ENCODE measurements at places on chromosomes 11 and 22. TPM values are rescaled to one million over a fixed set of nuclear protein-coding genes. Genes with fewer than 3 reads are reported as not detected.

Gene APOA5
- not detected for total RNA-seq

Gene TTLL1
- 16.3 TPM for total RNA-seq

Gene PRG2
- not detected for total RNA-seq

Gene DTX4
- 4.8 TPM for total RNA-seq

Gene BACE1-AS
- total RNA-seq: 2.0 TPM

Gene SLC22A6
- not detected for total RNA-seq

Gene NKAPD1
- 18.7 TPM for total RNA-seq

Gene GTSE1
- 3.3 TPM for total RNA-seq

Gene SLCO2B1
- 0.06 TPM for total RNA-seq

Gene THY1
- total RNA-seq: 24.7 TPM

Gene APIP
- 20.8 TPM for total RNA-seq

Gene DCDC1
- under 0.01 TPM for total RNA-seq

Gene LIN7C
- 69.4 TPM for total RNA-seq

Gene DBX1
- not detected for total RNA-seq

Gene CNGA4
- 0.06 TPM for total RNA-seq

Gene F2
- total RNA-seq: not detected

Gene LRRC74B
- not detected for total RNA-seq

Gene CDPF1
- 5.9 TPM for total RNA-seq

Gene UBQLN3
- 0.13 TPM for total RNA-seq

Gene SDF2L1
- total RNA-seq: 20.0 TPM

Gene TMEM191C
- total RNA-seq: 3.0 TPM

Gene RAB36
- 3.4 TPM for total RNA-seq

Gene RBM14
- total RNA-seq: 21.4 TPM

Gene APOC3
- total RNA-seq: not detected

Gene EMSY
- 11.8 TPM for total RNA-seq

Gene WT1
- not detected for total RNA-seq

Gene CCDC188
- total RNA-seq: 3.5 TPM

Gene CECR2
- total RNA-seq: under 0.01 TPM

Gene MMP11
- 5.2 TPM for total RNA-seq

Gene MN1
- total RNA-seq: 6.1 TPM

Gene TNNT3
- total RNA-seq: 0.25 TPM

Gene GRAP2
- not detected for total RNA-seq

Gene SPCS2
- total RNA-seq: 20.1 TPM

Gene APOA4
- total RNA-seq: not detected

Gene MRGPRF
- total RNA-seq: 33.0 TPM

Gene PTPRCAP
- total RNA-seq: 0.26 TPM

Gene TRMU
- 28.4 TPM for total RNA-seq

Gene NAALADL1
- 27.0 TPM for total RNA-seq

Gene TIMP3
- 23.5 TPM for total RNA-seq

Gene DUSP8
- 0.40 TPM for total RNA-seq

Gene TENM4
- 15.6 TPM for total RNA-seq

Gene LIMK2
- 19.6 TPM for total RNA-seq

Gene NPAS4
- not detected for total RNA-seq

Gene MIAT
- total RNA-seq: 0.53 TPM

Gene LDHA
- total RNA-seq: 490 TPM

Gene CTSW
- total RNA-seq: 0.12 TPM

Gene CARD10
- total RNA-seq: 2.5 TPM

Gene SLC25A18
- not detected for total RNA-seq

Gene TXN2
- 27.7 TPM for total RNA-seq

Gene TPBGL
- total RNA-seq: not detected
